ENCODE measurements at places on chromosomes 7 and 10.

- no peak for DNase-seq
Observed at GRCh38 chr7:26759108-26759507, 105.3 kb downstream of the SKAP2 start.

DNA sequence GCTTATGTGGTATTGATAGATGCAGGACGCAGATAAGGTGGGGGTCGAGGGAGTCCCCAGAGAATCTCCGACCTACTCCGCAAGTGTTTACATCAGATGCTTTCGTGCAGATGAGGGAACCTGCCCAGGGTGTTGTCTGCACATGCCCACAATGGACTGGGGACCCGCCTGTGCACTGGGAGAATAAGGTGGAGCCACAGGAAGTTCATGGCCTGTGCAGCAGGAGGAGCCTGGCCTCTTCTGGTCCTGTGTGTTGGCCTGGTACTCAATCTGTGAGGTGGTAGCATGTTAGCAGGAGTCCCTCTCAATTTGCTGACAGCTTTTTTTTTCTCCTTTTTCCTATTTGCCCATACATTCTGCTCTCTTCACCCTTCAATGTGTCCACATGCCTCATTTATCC, 54.1 kb upstream of the AKR1C1 start:
- no peak for DNase-seq

DNA sequence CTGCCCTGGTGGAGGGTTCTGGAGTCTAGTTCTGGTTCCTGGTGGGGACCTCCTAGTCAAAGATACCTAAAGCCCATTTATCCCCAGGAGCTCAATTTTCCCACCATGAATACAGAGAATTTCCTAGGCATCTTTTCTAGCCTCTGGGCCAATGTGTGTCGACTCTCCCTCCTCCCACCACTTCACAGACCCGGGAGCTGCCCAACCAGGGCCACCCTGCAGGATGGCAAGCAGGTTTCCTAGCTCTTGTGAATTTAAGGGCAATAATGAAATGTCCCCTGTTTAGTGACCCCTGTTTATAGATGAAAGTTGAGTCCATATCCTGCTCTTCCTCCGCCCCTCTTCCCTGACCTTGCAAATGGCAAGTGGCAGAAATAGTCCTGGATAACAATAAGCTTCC, 9.4 kb downstream of the DLX5 start:
- no peak for DNase-seq

DNA sequence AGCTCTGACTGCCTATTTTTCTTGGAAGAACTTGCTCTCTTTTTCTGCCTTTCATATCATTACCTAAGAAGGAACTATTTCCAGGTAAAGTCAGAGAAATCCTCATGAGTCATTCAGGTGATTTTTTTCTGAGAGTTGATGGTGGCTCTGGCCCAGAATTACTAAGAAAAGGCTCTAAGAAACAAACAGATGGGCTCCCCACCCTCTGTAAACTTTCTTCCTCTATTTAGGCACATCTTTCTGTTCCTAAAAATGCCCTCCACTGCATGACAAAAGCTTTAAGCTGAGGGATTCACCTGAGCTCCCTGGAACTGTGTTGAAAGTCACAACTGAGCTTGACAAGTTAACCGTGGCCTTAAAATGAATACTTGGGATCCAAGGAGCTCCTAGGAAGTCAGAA, 1.6 kb downstream of the OLAH start:
- DNase-seq, result no peak

- no peak for DNase-seq
Observed at GRCh38 chr10:48451969-48452878, 145.7 kb downstream of the MAPK8 start.

DNA sequence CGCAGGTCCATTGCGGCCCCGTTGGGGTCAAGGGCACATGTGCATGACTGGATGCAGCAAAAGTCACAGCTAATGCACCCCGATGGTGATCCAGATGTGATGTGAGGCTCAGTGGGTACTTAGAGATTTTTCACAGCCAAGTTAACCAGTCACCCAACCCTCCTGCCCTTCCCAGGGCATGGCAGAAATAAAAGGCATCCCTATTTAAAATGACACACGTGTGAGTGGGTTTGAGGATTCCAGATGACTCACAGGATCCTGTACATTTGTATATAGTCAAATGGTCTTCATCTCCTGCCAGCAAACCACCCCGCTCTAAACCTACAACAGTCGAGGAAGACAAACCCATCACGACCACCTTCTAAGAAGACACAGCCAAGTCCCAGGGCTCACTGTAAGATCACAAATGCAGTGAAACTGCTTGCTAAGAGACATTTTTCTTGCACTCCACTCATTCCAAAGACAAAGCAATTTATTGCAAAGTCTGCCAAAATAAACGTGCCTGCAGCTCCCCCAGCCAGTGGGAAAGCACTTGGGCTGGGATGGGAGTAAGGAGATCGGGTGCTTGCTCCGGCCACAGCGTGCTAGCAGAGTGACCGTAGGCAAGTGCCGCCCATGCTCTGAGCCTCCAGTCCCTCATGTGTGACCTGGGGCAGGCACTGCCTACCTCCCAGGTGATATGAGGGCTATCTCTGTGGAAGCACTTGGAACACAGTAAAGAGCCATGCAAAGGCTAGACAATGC, 86.6 kb upstream of the MACROH2A2 start:
- no peak for DNase-seq

DNA sequence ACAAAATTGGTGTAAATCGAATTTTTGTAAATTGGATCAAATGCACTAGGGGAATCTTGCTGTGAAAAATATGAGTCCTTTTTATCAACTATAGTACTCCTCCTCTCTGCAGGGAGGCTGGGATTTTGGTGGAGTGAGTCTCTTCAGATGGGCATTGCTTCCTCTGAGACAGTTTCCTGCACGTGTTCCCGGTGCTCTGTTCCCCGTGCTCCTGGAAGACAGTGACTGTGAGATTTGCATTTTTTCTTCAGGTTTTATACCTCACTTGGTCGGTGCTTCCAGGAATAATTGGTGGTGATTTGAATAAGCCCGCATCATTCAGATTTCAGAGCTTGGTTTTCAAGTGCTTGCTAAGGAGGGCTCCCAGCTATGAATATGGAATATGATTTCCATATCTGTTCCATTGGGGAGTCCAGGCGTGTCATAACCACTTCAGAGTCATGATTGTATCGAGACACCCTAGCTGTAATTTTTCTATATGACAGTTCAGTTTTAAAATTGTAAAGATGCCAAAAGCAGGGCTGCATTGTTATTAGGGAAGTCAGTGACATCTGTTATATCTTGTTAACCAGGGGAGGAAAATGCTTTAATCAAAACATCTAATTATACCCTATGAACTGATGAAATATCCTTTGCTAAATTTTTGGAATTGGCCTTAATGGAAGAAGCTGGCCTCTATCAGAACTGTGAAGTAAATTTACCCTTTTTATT, 12.3 kb downstream of the AUTS2 start:
- no peak for DNase-seq

- DNase-seq, result no peak
Observed at GRCh38 chr10:62614389-62615157, 189.9 kb upstream of the ADO start.

- no peak for DNase-seq
Observed at GRCh38 chr10:69867699-69868558, 66.2 kb downstream of the COL13A1 start.

GRCh38 chr7:94029976-94030375, 25.8 kb upstream of the BET1 start:
- no peak for DNase-seq

DNA sequence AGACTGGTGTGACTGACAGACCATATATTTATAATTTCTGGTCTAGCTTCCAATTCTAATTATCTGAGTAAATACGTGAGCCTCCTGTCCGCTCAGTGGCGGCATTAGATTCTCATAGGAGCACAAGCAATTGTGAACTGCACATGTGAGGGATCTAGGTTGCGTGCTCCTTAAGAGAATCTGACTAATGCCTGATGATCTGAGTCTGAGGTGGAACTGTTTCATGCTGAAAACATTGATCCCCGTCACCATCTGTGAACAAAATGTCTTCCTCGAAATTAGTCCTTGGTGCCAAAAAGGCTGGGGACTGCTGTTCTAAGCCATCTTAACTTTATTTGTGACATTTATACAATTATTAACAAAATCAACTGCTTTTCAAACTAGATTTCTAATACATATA, 164.7 kb upstream of the MEOX2 start:
- no peak for DNase-seq

- no peak for DNase-seq
Observed at GRCh38 chr10:4108693-4109092, 323.7 kb upstream of the KLF6 start.

- DNase-seq, result no peak
Observed at GRCh38 chr10:67978749-67979148, 94.3 kb downstream of the SIRT1 start.

GRCh38 chr10:30432622-30433305, 1.2 kb upstream of the MAP3K8 start:
- DNase-seq, result no peak

GRCh38 chr10:31659665-31660064, 269.0 kb downstream of the ARHGAP12 start:
- DNase-seq, result no peak
